Tibial nerve (tissue), 4 donors: ENCODE measurements at places on chromosomes 3 and 15.
A peak's percentile ranks its signal among the peaks of the same experiment; 100 is the strongest.

- DNase-seq, result no peak
Observed at GRCh38 chr3:188305220-188305619, 151.3 kb downstream of the LPP start.

GRCh38 chr3:181613813-181614212 lies 97.9 kb upstream of the SOX2 start:
- no peak for DNase-seq

DNA sequence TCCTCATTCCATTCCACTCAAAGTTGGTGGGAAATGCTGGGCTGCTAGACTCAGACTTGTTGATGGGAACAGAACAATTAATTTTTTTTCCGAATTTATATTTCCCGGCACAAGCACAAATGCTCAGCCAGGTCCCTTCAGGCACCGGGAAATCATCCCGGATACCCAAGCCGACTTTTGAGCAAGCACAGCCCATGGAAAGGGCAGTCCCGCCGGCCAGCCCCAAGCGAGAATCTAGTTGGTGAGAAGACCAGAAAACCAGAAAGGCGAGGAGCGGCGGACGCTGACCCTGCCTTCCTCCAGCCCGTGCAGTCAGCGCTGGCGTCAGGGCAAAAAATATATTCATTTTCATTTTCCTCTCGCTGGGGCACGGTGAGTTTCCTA lies 763 bp upstream of the ZIC4 start:
- no peak for DNase-seq

GRCh38 chr3:105661461-105661860 lies 207.4 kb downstream of the CBLB start:
- DNase-seq, result no peak

- no peak for DNase-seq
Observed at GRCh38 chr3:173583496-173583895, 186.0 kb downstream of the NLGN1 start.

- DNase-seq, result no peak
Observed at GRCh38 chr3:53144446-53144845, 14.2 kb upstream of the RFT1 start.

DNA sequence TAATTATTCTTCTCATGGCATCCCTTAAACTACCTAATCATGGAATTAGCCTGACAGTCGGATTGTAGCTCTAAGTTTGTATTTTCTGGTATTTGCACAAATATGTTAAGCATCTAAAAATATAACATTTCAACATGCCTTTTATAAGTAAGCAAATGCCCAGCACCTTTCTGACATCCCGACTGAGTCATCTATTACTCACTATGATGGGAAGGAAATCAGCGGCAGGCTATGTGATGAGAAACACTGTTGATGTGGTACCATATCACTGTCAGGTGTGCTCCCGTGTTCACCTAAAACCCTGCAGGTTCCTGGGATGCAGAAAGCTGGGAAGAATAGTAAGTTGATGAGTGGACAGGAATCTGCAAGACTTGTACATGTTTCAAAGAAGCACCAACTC lies 367.8 kb upstream of the IL12A start:
- DNase-seq, result no peak

- DNase-seq, result no peak
Observed at GRCh38 chr3:189584645-189585044, 46.5 kb upstream of the TP63 start.

DNA sequence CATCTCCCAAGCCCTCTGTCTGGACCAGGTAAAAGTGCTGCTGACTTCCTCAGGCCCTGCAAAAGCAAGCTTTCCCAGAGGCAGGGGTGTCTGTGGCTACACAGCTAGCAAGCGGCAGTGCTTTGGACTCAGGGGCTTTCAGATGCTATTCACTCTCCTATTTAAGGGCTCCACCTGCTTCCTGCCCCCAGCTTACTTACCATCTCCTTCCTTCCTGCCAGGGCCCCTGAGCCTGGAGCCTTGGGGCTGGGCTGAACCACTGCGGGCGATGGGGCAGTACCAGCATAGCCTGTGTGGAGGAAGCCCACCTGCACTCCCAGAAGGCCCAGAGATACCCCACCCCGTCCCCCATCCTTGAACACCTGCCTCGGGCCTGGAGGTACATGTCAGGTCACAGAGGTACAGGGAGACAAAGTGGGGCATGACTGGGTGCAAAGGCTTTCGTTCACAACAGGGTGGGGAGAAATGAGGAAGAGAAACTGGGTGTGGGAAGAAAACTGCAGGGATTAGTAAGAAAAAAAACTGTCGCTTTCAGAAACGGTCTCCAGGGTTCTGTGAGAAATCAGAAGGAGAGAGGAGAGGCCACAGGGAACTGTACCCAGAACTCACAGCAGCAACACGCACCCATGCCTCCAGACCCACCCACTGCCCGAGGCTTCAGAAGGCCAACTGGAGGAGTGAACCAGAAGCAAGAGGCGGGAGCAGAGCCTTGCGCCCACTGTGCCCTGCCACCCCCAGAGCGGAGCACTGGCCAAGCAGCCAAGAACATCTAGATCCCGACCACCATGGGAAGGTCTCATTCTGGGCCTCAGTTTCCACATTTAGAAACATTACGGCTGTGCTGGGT lies 49.5 kb downstream of the CCDC12 start:
- no peak for DNase-seq

DNA sequence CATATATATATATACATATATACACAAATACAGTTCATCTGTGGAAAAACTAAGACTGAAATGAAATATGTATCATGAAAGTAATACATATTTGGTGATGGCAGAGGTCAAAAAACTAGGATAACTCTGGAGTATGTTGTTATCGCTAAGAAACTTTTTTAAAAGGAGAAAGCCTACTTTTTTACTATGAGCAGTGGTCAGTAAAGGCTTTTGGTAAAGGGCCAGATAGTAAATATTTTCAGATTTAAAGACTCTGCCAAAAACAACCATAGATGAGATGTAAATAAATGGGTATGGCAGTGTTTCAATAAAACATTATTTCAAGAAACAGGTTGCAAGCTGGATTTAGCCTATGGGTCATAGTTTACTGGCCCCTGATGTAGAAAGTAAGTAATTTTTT lies 93.8 kb upstream of the TGFBR2 start:
- no peak for DNase-seq

- DNase-seq, result no peak
Observed at GRCh38 chr15:53126144-53126543, 336.0 kb upstream of the ONECUT1 start.

DNA sequence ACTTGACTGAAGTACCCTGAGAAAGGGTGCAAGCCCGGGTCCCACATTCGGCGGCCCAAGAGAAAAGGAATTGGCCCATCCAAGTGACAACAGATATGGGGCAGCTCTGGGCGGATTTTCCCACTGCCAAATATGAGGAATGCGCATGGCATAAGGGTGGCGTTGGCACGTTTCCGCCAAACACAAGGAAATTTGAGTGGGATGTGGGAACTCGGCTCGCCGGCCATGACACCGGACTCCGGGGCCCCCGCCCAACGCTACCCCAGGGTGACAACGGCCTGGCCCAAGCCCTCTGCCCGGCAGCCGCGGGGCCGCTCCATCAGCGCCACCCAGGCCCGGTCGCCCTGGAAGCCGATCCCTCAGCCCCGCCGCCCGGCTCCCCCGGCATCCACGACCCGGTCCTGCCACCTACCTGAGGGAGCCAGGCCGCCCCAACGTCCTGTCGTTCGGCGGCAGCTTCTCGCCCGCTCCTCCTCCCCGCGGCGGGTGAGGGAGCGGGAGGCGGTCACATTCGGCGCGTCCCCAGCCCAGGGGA lies 449 bp downstream of the RAF1 start:
- DNase-seq, result peak; percentile 60

DNA sequence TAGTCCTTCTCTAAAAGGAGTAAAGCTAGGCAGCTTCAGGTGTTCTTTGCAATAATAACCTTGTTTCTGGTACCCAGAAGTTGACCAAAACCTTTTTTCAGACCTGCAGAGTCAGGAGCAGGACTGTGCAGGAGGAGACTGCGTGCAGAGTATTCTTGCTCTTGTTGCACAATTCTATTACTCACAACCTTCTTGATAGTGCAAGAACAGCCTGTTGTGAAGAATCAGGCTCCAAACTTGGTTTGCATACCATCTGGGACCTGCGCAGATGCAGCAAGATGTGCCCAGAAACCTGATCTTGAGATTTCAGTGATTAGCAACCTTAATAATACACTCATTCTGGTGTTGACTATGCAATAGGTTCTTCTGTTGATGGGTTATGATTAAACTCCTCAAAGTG lies 111.9 kb downstream of the ATG7 start:
- DNase-seq, result no peak

- no peak for DNase-seq
Observed at GRCh38 chr3:71559578-71560162, 23.9 kb downstream of the FOXP1 start.

GRCh38 chr3:126156468-126156867 lies 23.9 kb downstream of the ALDH1L1 start:
- no peak for DNase-seq

GRCh38 chr3:62416144-62416543 lies 42.8 kb upstream of the FEZF2 start:
- DNase-seq, result no peak

GRCh38 chr15:100090411-100090810 lies 251.4 kb downstream of the ADAMTS17 start:
- DNase-seq, result no peak

DNA sequence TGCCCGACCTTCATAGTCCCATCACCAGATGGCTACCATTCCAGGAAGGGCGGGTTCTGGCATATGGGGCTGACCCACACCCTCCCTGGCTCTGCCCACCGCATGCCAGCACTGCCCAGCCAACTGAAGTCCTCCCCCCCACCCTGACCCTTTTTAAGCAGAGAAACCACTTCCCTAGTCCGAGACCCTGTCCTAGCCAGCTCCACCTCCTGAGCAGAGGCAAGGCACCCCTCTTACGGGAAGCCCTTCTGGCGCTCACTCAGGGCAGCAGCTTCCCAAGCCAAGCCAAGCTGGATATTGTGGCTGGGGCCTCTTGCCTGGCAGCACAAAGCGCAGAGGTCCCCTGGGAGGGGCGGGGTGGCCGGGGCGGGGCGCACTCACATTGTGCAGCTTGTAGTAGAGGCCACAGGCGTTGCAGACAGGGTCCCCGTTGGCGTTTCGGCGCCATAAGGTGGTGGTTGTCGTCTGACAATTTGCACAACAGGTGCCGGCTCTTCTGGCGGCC lies 11.5 kb downstream of the GATA2 start:
- no peak for DNase-seq

DNA sequence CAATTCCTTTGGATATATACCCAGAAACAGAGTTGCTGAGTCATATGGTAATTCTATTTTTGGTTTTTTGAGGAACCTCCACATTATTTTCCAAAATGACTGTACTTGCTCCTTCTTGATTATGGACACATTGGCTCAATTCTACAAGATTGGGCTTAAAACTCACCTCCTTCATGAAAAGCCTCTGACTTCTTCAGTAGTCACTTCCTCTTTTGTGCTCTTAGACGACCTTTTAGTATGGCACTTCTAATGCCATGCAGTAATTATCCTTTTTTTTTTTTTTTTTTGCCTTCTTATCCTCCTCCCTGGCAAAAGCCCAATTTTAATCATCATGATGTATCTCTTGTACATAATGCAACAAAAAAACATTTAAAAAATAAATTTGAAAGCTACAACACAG lies 33.0 kb upstream of the ABHD17C start:
- no peak for DNase-seq

DNA sequence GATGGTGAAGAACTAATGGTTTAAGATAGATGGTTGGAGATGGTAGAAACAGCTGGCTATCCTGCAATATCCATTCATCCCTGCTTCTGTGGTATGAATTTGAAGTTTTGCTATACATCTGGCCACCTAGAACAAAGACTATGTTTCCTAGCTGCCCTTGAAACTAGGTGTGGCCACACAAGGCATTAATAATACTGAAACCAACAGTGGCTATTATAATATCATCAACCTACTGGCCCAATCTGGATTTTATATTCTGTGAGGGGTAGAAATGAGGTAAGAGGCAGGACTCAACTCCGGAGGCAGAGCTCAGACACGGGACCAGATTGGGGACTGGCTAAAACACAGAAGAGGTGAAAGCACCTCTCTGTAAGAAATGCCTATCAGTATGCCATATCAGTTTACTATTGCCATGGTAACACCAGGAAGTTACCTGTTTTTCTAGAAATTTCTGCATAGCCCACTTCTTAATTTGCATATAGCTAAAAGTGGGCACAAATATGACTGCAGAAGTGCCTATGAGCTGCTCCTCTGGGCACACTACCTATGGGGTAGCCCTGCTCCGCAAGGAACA lies 8.4 kb downstream of the IFT80 start:
- DNase-seq, result no peak

GRCh38 chr3:137770835-137771399 lies 6.8 kb downstream of the SOX14 start:
- DNase-seq, result no peak

DNA sequence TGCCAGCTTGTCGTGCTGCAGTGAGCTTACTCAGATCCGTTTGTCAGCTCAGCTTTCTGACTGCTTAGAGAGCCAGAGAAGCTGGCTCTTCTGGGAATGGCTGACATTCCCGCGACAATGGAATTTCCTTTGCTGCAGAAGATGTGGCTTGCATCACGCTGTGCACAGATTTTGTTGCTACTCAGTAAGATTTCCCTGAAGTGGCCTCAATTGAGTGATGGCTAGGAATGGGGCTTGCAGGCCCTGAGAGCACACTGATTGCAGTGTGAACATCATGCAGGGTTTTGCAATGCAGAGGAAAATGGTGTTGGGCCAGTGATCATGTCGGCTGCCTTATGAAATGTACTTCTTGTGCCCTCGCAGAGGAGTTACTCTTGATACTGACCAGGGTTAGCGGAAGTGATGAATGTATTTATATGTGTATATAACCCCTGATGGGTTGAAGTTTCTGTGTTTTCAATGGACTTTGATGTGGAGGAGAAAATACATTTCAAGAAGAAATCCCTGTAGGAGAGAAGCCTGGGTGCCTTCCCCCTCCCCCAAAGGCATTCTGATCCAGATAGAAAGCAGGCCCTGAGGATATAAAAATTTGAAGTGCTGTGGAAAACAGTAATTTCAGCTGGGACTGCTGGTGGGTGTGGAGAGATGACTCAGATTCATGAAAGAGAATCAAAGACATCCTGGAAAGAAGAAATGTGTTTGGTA lies 102.5 kb upstream of the PDZRN3 start:
- no peak for DNase-seq

- DNase-seq, result no peak
Observed at GRCh38 chr3:69081583-69082262, 1.6 kb upstream of the UBA3 start.
